H1 (cell line): ENCODE measurements at places on chromosomes 13 and 19.

- DNase-seq, result peak; percentile 68
These were observed 2.8 kb downstream of the GSX1 start for GRCh38 chr13:27794921-27795717.

DNA sequence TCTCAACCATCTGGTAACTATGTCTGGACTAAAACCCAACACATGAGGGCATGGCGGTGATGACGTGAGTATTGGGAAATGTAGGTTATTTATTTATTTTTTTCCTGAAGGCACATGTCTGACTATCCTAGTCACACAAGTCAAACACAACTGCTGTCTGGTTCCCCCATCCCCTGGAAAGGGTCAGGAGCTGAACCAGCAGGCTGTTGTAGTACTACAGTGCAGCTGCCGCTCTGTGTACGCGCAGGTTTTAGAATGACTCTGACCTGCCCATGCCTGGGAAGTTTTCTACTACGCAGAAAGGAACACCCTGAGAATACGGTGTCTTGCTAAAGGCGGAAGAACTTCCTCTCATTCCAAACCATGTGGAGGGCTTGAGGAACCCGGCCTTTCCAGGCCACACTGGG, 1.2 kb downstream of the SLC7A1 start:
- no peak for DNase-seq

DNA sequence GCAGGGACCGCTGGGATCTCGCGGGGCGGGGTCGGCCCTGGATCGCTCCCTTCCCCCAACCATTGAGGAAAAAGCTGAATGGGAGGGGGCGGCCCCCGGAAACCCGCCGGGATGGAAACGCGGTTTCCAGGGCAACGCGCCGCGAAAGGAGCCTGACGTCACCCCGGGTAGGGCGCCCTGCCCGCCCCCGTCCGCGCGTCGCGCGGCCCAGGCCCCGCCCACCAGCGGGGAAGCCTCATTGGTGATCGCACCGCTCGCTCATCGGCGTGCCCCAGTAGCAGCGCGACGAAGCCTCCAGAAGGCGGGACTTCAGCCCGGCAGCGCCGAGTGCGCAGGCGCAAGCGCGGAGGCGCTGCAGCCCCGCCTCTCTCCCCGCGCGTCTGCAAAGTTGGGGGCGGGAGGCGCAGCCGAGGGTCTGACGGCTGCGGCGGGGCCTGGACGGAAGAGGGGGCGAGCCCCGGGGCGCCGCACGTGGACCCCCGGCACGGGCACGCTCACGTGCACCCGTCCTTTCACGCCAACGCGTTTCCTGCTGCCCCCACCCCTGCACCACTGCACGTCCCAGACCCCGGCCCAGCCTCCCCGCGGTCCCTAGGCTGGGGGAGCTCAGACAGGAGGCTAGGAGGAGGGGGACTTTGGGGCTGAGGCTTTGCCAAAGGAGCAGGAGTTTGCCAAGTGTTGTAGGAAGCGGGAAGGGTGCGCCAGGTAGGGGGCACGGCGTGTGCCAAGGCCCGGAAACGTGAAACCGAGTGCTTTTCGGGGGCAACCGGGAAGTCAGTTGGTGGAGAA, 8.2 kb upstream of the CIRBP start:
- DNase-seq, result peak; percentile 93

DNA sequence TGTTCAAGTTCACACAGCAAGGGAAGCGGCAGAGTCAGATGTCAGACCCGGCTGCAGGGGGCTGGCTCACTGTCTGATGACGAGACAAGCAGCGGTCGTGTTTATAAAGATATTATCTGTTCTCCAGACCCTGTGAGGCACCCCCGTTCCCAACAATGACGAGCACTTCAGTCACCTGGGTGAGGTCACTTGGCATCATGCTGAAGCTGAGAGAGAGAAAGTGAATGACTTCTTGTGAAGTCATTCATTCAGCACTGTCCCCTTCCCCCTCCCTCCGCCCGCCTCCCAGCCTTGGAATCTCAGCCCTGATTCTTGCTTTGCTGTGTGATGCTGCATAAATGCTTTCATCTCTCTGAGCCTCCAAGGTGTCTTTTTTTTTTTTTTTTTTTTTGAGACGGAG, 4.9 kb upstream of the LYPD3 start:
- no peak for DNase-seq

- DNase-seq, result no peak
These were observed 50.8 kb upstream of the NFIC start for GRCh38 chr19:3315676-3315973.

DNA sequence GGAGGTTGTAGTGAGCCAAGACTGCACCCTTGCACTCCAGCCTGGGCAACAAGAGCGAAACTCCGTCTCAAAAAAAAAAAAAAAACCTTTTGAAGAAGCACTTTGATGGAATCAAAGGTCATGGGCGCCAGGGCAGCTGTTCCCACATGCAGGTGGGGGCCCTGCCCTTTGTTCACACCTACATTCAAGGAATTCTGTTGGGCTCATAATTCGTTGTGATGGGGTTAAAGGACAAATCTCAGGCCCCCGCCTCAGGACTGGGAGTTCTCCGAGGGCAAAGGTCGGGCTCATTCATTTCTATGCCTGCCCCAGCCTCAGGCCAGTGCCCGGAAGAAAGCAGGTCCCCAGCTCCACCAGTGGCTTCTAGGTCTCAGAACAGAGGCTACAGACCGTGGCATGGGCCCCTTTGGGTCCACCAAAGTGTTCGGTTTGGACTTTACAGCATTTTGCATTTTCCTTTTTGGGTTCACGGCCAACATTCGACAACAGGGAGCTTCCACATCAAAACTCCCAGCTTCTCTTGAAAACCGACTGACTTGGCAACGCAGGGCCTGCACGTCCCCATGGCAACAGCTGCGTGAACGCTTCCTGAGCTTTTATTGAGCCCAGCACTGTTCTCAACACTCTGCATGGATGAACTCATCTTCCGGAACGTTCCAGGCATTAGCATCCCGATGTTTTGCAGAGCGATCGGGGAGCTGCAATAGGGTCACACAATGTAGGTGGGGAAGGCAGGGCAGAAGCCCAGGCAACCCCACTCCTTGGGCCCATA, 10.1 kb upstream of the GTF2F1 start:
- DNase-seq, result no peak

- no peak for DNase-seq
These were observed 11.9 kb upstream of the LILRB5 start for GRCh38 chr19:54268936-54269335.

GRCh38 chr19:41226053-41226873, 7.2 kb downstream of the AXL start:
- DNase-seq, result no peak

- no peak for DNase-seq
These were observed 136.7 kb downstream of the DACH1 start for GRCh38 chr13:71730267-71730666.

DNA sequence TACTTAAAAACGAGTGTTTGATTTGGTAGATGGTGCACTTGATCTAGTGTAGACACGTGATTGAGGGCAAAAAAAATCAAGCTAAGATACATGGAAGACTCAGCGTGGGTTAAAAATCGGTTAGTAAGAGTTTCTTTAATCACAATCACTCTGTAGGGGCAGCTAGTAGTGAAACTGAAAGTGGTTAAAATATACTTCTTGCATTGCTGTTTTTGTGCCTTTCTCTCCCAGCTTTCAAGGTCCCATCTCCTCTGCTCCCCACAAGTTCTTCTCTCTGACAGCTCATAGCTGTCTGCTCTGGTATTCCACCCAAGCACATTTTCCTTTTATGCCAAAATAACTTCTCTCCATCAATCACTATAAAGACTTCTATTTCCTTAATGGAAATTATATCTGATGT, 1089.7 kb downstream of the EFNB2 start:
- DNase-seq, result no peak

GRCh38 chr13:50357586-50358118, 342.4 kb downstream of the KCNRG start:
- no peak for DNase-seq

GRCh38 chr13:35480346-35480745, 3.9 kb upstream of the MAB21L1 start:
- DNase-seq, result no peak

DNA sequence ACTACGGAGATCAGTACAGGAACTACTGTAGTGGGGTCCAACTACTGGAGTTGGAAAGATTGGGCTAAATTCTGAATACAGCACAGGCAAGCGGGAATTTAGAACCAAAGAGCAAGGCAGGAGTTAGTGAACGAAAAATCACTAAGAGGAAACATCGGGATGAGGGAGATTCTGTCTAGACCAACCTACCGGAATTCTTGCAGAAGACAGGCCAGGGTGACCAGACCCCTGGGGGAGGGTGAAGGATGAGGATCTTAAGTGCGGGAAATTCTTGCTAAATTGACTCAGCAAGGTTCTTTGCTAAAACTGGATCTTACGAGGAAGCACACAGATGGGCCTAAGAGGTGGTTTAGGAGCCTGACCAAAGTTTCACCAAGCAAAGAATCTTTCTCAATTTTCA, 13.2 kb upstream of the PSPC1 start:
- DNase-seq, result no peak

- peak; percentile 100 for DNase-seq
These were observed at the start of gene PRKD2 for GRCh38 chr19:46717034-46717715. Gene PRKD2, minus strand, starts transcription at chr19:46717114. Its CDS starts 744 bp downstream, at chr19:46716370.

DNA sequence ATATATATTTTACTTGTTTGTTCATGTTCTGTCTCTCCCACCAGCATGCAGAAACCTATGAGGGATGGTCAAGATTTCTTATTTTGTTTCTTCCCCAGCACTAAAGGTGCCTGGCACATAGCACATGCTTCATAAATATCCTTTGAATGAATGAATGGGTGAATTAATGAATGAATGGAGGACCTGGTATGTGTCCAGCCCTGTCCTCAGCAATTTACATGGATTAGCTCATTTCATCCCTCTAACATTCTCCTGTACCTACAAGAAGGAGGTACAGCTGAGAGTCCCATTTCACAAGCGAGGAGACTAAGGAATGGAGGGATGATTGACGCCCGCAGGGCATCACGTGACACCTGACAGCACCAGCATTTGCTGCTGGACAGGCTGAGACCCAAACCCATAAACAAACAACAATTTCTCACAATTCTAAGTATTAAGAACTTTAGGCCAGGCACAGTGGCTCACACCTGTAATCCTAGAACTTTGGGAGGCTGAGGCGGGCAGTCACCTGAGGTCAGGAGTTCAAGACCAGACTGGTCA, 6.8 kb upstream of the BCAT2 start:
- DNase-seq, result no peak

GRCh38 chr13:51967482-51968446, 43.5 kb downstream of the ATP7B start:
- DNase-seq, result no peak

DNA sequence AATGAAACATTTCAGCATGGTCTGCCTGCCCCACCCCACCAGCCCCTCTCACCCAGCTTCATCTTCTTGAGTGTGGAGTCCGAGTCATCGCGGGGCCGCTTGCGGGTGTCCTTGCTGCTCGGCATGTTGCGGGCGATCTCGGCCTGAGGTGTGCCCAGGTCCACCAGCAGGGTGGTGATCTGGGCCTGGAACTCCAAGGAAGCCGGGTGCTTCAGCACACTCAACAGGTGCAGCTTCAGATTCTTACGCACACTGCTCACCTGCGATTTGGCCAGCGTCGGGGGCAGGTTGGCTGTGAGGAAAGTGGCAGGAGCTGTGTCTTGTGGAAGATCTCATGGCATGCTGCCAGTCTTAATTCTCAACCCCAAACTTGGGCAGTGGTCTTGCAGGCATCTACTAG, 20.7 kb downstream of the SYMPK start:
- no peak for DNase-seq

- DNase-seq, result no peak
These were observed 54.5 kb downstream of the RAB20 start for GRCh38 chr13:110506859-110507566.

GRCh38 chr19:17889609-17890214, 18.0 kb downstream of the SLC5A5 start:
- no peak for DNase-seq

GRCh38 chr13:85521657-85522056, 277.6 kb downstream of the SLITRK6 start:
- DNase-seq, result no peak

DNA sequence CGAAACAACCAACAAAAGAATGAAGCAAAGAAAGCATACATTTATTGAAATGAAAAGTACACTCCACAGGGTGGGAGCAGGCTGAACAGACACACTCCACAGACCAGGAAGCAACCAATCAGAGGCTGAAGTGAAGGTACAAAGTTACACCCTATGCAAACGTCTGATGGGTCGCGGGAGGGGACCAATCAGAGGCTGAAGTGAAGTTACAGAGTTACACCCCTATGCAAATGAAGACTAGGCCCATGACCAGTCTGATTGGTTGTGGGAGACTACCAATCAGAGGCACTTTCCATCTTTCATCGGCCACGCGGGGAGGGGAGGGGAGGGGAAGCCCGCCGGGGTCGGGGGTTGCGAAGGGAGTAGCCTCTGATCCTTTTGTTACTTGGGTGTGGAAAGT, 12.4 kb upstream of the FBL start:
- DNase-seq, result no peak

DNA sequence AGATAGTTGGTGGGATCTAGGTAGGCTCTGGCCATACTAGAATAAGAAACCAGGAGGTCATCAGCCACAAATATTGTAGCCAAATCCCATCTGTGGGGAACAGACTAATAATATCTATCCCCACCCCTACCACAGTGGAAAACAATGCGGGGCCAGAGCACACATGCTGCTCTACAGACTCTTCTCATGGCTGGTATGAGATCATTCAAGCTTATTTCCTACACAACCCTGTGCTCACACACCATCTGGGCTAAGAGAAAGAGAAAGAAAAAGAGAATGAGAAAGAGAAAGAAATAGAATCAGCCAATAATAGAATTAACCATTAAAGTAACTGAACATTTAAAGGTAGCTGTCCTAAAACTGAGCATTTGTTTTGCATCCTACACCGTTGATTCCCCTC, 1268.4 kb upstream of the SPRY2 start:
- DNase-seq, result no peak

DNA sequence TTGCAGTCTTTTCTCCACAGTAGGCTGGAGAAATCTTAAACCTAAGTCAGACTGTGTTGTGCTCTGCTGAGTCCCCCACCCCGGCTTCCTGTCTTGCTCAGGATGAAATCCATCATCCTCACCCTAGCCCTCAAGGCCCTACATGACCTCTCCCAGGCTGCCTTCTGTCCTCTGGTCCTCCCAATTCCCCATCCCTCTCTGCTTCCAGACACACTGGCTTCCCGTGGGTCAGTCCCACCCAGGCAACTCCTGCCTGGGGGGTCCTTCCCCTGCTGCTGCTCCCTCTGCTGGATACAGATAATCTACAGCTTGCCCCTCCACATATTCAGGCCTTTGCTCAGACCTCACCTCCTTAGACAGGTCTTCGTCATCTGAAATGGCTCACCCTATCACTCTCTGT, 18.4 kb upstream of the CBY2 start:
- DNase-seq, result no peak

DNA sequence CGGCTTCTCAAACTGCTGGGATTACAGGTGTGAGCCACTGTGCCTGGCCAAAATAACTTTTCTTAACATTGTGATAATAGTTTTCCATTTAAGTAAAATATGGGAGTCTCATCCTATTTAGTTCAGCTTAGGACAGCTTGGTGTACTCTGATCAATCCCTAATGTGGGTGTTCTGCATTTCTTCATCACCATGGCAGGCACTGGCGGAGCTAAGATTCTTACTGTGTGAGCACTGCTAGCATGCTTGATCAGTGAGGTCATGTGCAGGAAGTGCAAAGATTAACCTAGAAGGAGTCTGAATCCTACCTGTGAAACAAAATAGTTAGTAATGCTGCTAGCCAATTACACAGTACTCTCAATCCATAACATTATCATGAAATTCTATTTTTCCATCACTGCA, 1684.2 kb upstream of the SLC10A2 start:
- no peak for DNase-seq

- no peak for DNase-seq
These were observed 1585.4 kb downstream of the EFNB2 start for GRCh38 chr13:104949840-104950740.

- DNase-seq, result no peak
These were observed 26.8 kb downstream of the SLC7A1 start for GRCh38 chr13:29568731-29569130.

- no peak for DNase-seq
These were observed 172.6 kb downstream of the SLITRK6 start for GRCh38 chr13:85626603-85627002.
